ENCODE measurements at places on chromosomes 3 and 15.

DNA sequence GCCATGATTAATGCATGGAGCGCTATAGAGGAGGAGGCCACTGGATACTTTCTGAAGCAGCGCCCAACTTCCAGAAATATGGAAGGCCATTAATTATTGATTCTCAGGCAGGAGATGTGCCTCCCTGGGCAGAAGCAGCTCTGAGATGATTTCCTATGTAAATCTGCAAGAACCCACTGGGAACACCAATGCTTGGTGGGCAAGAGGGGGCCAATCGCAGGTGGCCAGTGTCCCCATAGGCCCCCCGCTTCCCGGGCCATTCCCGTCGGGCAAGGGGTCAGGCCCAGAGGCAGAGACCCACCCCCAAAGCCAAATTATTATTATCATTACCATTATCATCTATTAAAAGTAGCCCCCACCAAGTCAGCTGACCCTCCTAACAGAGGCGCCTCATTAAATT is 288.0 kb upstream of the TLE3 start:
- DNase-seq = no peak

DNA sequence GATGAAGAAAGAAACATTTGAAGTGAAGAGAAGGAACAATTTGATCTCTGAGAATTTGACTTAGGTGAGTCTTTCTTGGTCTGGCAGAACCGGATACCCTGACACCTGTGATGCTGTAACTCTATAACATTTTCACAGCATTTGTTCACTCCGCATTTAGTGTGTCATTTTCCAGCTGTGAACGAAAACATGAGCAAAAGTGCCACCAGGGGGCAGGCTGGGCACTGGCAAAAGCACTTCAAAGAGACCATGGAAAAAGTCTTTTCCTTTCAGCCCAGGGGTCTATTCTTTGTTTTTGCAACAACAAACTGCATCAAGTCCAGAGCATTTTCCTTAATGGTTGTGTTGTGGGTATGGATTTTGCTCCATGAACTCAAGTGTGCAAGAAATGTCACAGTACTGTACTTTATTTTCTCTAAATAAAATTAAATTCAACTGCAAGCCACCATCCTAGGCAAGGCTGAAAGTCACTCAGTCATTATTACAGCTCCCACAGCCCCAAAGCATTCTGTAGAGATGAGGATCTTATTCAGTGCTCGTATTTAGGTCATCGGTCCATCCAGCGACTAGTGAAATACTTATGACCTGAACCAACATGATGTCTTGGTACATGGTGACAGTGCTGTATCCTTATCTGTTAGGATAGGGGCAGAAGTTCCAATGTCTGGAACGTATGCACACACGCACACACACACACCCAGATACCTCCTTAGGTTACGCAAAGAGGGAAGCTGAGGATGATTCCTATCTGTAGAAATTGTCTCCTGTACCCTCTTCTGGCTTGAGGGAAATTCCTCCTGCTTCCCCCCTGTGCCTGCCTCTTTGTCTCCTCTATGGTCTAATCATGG is 125.5 kb downstream of the GADL1 start:
- peak; percentile 47 for DNase-seq

DNA sequence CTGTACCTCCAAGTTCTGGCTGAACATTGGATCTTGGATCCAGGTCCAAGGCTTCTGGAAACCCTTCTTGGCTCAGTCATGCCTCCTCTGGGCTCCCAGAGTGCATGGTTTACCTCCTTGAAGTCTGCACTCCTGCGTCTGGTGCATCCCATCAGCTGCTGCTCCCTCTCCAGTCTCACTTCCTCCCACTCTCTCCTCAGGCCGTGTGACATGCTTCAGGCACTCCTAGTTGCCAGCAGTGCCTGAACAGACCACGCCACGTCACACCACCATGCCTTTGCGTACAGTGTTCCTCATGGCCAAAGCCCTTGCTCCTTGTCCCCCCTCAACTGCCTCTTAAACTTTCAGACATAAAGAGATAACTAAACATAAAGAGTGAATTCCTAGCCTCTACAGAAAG is 5.7 kb downstream of the GPR27 start:
- no peak for DNase-seq

- no peak for DNase-seq
Measured at GRCh38 chr3:134186391-134186790, 64.3 kb downstream of the RYK start.

DNA sequence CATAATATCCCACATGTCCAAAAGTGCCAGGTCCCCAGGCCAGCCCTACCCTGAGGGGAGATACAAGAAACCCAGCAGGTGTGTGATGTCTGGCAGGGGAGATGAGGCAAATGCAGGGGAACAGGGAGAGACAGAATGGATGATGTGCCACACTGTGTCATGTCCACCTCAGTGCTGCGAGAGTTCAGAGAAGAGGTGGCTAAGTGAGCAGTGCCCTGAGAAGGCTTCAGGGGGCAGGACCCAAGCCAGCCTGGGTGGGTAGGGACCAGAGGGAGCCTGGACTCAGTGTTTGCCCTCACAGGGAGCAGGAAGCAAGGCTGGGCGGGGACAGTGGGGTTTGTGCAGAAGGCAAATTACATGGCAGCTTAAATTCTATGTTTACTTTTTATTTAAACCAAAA is 61.2 kb downstream of the KLHL6 start:
- DNase-seq = no peak

DNA sequence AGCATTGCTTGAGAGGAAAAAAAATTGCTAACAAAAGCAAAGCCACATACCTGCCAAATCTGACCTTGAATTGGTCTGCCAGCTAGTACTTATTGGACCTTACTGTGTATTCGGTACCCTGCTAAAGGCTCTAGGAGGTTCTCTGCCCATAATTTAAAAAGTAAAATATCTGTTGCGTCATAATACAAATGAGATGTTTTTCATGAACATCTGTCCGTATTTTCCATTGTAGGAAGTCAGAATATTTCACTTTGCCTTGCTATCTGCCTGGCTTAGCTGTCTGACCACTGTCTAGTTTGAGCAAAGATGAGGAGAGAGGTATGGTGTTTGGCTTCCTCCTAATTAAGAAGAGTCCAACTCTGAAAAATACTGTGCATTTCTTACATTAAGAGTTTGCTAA is 10.8 kb upstream of the C3orf20 start:
- no peak for DNase-seq

GRCh38 chr15:80577552-80578205 is 117.4 kb upstream of the ABHD17C start:
- DNase-seq = no peak

DNA sequence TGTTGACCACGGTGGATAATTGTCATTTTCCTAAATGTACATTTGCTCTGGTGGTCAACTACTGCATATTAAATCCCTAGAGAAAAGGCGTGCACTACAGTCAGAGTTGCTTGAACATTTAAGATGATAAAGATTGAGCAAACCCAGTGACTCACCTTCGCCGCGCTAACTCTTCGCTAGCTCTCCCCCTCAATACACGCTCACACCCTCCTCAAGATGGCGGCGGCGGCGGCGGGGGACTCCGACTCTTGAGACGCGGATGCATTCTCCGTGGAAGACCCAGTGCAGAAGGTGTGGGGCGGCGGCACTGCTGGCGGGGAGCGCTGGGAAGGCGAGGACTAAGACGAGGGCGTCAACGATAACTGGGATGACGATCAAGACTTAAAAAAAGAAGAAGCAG is 79.8 kb upstream of the PFN2 start:
- DNase-seq = no peak

DNA sequence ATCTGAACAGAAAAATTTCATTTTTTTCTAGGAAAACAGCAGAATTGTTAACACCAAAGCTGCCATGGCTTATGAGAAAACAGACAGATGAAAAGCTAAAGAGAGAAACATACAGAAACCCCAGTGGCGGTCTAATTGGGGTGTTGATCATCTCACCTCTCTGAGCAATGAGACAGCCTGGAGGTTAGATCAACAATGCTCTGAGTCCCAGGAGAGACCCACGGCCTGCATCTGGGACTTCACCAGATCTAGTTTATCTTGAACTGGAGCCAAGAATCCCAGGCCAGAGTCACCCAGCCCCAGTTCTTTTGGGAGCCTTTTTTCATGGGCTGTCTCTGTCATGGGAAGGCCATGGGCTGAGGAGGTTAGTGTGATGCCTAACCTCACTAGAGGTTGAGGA is 3.5 kb upstream of the GALNT15 start:
- no peak for DNase-seq

DNA sequence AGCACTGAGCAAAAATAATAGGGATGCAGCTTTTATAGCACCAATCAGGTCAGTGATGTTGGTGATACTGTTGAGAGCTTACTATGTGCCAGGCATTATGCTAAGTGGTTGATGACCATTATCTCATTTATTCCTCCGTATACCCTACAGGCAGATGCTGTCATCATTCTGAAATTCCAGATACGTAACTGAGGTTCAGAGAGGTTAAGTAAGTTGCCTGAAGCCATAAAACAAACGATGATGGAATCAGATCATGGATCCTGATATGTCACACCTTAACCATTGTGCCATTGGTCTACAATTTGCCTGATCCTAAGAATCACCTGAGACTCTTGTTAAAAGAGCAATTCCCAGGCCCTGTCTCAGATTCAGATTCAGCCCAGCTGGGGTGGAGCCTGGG is 49.5 kb downstream of the ST6GAL1 start:
- no peak for DNase-seq

DNA sequence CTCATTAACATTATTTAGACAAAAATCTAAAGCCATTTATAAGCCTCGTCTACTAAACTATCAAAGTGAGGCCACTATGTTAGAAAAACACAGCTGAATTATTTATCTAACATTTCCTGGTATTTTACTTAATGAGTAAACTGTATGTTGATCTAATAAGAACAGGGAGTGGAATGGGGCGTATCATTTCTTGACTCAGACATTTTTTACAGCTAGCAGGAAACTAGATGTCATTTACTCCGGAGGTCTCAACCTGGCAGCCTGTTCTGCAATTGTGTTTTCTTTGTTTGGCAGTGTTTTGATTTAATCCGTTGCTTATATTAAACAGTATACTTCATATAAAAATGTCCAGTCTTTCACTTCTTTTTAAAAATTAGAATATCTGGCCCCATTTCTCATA is 79.1 kb upstream of the ABI3BP start:
- DNase-seq = no peak

GRCh38 chr3:173548261-173548660 is 150.7 kb downstream of the NLGN1 start:
- no peak for DNase-seq

DNA sequence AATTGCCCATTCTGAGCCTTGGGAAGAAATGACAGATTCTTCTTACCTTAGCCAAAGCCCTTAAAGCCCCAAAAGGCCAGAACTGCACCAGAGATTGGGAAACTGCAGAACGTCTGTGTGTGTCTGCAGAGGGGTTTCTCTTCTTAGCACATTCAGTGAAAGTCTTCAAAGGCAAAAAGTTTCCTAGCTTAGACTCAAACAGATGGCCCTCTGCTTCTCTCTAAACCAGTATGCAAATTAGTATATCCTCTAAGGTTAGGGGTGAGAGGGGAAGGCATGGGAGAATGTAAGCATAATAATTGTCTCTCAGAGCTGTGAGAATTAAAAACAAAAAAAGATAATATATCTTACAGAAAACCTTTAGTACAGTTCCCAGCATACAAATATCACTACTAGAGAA is 334.0 kb upstream of the MCTP2 start:
- no peak for DNase-seq

All from activated T-helper 1 cell treated with anti-CD3 and anti-CD28 coated beads, Interleukin-2, amount 50 U/mL, for 16 hours (primary cell).